Esophagus mucosa (tissue), 1 donor: ENCODE measurements at places on chromosomes 3 and 15. TPM values are rescaled to one million over a fixed set of nuclear protein-coding genes. Genes with fewer than 3 reads are reported as not detected.
A peak's percentile ranks its signal among the peaks of the same experiment; 100 is the strongest.

DNA sequence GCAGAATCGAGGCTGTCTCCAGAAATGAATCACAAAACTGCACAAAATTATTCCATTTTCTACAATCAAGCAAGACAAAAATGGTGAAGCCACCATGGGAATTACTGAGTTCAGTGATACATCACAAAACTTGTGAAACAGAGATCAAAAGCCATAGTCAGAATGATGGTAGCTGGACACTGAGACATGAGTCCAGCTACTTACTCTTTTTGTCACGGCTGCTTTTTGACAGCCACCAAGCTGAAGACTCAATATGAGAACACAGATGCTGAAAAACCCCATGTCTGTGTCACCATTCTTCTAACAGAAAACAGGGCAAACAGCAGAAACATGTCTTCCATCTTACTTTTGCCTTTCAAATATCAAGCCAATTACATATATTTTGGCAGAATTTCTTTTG lies 237.6 kb downstream of the LPP start:
- ATAC-seq, result no peak

Gene MESP2
- total RNA-seq, result 0.40 TPM

Gene AGTR1
- total RNA-seq, result 0.24 TPM

Gene CAMKV
- total RNA-seq, result not detected

Gene PLIN1
- total RNA-seq, result 0.32 TPM

- no peak for ATAC-seq
Measured at GRCh38 chr15:87816811-87817210, 439.7 kb downstream of the NTRK3 start.

GRCh38 chr3:88595026-88595425 lies 445.3 kb downstream of the C3orf38 start:
- no peak for ATAC-seq

GRCh38 chr3:186070996-186071395 lies 37.9 kb downstream of the ETV5 start:
- ATAC-seq, result no peak

DNA sequence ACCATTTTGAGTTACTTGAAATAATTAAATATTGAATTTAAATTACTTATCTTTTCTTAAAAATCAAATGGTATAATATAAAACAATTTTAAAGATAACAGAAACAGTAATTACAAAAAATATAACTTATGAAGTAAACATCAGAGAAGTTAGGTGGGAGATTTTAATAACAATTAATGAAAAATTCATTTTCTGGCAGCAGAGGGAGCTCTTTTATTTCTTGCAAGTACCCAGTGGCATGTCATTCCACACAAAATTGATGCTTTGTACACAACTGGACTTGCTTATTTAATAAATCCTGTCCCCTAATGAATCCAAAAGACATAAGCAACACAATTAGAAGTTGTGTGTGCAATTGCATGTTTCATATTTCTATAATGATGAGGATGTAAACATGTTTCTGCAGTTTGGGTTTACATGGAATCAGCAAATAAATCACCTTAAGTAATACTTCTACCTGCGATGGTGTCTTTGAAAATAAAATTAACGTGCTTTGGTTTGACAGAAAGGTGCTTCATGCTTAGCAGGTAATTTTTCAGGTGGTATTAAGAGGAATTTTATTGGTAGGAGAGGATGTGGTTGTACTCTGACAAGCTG lies 861.3 kb downstream of the ZPLD1 start:
- ATAC-seq, result no peak

Gene SERINC4
- total RNA-seq, result 0.36 TPM

Gene ACTRT3
- 1.6 TPM for total RNA-seq

- no peak for ATAC-seq
Measured at GRCh38 chr15:58387130-58387529, 44.7 kb upstream of the LIPC start.

DNA sequence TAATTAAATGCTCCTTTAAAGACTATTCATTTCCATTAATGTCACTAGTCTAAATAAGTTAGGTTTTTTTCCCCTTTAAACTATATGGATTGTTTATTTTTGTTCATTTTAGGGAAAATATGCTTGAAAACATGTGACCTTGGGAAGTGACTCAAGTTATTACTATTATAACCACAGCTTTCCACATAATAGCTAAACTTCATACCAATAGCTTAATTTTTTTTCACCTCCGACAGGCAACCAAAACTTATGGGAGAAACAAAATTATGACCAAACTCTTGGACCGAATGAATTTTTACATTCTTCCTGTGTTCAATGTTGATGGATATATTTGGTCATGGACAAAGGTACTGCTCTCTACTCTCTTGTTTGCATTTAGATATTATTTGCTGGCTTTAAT lies 16.2 kb downstream of the CPA3 start:
- ATAC-seq, result no peak

GRCh38 chr3:183490211-183490601 lies 61.8 kb upstream of the MCF2L2 start:
- ATAC-seq, result no peak

GRCh38 chr15:94584833-94585244 lies 353.5 kb downstream of the MCTP2 start:
- ATAC-seq, result peak; percentile 32

- peak; percentile 97 for ATAC-seq
Measured at GRCh38 chr15:51874751-51875644, 45.5 kb downstream of the TMOD3 start.

DNA sequence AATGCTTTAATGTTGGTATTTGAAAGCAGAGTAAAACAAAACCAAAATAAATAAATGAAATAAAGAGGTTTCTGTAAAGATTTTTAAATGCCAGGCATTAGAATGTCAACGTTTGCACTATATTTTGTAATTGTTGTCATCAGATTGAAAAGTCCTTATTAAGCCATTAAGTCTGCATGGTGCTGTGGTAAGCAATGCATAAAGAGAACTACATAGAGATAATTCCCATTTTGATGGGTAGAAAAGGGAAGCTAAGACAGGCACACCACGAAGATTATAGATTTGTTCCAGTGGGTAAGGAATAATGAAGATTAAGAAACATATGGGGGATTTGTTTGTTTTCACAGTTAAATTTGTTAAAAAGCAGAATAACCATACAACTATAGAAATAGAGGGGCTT lies 52.5 kb upstream of the PPARG start:
- ATAC-seq, result no peak

Gene ALDH1L1
- 4.5 TPM for total RNA-seq

Gene ECE2
- not detected for total RNA-seq

DNA sequence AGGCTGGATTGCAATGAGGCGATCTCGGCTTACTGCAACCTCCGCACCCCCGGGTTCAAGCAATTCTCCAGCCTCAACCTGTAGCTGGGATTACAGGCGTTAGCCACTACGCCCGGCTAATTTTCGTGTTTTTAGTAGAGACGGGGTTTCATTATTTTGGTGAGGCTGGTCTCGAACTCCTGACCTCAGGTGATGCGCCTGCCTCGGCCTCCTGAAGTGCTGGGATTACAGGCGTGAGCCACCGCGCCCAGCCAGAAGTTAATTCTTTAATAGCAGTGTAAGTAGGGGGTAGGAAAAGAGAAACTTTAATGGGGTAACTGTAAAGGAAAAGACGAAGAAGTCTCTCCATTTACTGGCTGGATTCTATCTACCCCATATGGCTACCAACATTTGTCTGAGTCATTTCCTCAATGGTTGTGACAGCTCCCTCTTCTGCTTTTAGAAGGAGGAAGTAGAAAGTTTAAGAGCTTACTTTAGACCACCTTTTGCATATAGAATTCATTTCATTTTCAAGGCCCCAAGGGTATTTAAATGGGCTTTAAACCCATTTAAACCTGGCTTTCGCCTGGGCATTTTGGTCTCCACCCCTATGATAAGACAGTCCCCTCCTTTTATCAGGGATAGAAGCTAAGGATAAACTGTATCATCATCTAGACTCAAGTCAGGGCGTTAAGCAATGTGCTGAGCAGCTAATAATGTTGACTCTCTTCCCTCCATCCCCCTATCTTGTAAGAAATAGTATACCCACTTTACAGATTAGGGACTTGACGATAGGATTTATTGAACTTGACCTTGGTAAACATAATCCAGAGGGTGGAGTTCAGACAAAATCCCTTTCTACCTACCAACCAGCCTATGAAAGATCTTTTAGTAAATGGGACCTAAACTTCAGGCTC lies 1.1 kb upstream of the CDV3 start:
- ATAC-seq, result no peak

- no peak for ATAC-seq
Measured at GRCh38 chr15:70093070-70093469, 4.6 kb downstream of the TLE3 start.

GRCh38 chr3:17841190-17841828 lies 98.9 kb upstream of the TBC1D5 start:
- ATAC-seq, result peak; percentile 80

DNA sequence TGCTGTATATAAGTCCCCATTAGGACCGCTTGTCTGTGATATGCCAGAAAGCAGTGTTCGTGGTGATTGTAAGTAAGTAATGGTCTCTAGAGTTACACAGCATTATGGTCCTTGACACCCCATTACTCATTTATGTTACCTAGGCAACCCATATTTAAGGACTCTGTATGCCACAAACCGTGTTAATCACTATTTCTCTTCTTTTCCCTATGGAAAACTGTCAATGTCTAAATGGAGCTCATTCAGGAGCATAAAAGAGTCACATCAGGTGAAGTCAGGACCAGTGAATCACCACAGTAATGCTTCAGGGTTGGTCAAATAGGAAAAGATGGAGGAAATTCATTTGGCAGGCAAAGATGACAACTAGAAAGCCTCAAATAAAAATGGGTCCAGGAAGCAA lies 146.6 kb upstream of the PEX5L start:
- no peak for ATAC-seq

GRCh38 chr3:2826453-2826852 lies 283.7 kb downstream of the IL5RA start:
- no peak for ATAC-seq

GRCh38 chr3:5898106-5898505 lies 710.6 kb downstream of the EDEM1 start:
- ATAC-seq, result no peak

DNA sequence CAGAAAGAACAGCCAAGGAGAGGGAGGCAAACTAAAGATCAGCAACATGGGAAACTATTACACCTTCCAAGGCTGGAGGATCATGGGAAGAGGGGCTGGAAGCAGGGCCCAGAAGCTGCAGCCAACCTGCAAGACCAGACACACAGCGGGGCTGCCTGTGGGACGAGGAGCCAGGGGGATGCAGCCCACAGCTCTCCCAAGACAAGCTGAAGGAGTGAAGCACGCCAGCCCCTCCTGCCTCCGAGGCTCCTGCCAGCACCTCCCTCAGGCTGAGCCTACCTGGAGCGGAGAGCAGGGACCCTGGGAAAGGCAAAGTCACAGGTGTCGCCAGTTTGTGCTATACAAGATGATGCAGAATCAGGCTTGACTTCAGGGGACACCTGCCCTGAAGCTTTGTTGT lies 133.3 kb downstream of the OSBPL10 start:
- no peak for ATAC-seq

GRCh38 chr3:42042747-42043098 lies 48.4 kb upstream of the TRAK1 start:
- no peak for ATAC-seq

DNA sequence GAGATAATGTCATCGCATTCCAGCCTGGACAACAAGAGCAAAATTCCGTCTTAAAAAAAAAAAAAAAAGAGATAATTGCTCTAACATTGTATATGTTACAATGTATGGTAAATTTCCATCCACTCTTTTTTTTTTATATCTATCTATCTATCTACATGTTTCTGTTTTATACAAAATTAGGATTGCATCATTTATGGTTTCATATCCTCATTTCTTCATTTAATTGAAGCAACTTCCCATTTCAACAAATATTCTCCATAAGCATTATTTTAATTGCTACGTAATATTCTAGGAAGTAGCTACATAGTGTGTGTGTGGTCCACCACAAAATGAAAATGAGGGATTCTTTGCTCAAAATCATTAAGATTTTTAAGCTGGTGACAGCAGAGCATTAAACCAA lies 18.4 kb downstream of the RBP1 start:
- ATAC-seq, result no peak
